Neural crest cell (in vitro differentiated cells): ENCODE measurements at places on chromosomes 6 and 20.
A peak's percentile ranks its signal among the peaks of the same experiment; 100 is the strongest.

DNA sequence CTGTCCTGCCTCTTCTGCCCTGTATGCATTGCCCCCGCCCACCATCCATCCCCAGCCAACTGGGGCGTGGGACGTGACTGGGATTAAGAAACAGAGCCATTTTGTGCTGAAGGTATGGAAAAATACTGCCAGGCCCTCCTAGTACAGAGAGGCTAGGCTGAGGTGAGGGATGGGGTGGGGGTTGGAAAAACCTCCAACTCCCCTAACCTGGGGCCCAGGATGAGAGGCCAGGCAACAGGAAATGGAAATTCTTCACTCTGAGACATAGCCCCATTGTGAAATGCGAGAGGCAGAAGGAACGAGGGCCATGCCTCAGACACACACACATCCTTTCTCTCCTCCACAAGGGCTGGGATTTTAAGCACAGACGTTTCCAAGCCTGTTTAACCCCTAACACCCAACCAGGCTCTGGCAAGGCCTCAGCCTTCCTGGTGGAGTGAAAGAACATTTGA is 19.9 kb downstream of the KCNK5 start:
- DNase-seq: no peak

- no peak for DNase-seq
These were observed 2.9 kb downstream of the TFAP2A start for GRCh38 chr6:10411971-10412460.

GRCh38 chr6:53014063-53014462 is 19.0 kb upstream of the GSTA4 start:
- DNase-seq: no peak

DNA sequence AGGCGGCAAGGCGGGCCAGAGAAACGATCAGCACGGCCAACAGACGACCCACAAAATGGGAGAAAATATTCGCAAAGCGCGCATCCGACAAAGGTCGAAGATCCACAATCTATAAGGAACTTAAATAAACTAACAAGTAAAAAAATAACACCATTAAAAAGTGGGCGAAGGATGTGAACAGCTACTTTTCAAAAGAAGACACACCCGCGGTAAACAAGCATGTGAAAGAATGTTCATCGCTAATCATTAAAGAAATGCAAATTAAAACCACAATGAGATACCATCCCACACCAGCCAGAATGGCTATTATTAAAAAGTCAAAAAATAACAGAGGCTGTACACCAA is 117.8 kb upstream of the SIRPA start:
- no peak for DNase-seq

DNA sequence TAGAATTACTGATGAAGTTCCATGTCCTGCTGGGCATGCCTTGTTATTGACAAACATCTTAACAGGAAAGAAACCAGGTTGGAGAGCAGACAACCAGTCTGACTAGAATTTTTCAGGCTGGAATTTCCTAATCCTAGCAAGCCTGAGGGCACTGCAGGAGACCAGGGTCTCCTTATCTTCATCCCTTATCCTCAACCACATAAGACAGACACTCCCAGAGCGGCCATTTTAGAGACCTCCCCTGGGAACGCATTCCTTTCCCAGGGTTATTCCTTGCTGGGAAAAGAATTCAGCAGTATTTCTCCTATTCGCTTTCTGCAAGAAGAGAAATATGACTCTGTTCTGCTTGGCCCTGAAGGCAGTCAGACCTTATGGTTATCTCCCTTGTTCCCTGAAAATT is 803.7 kb downstream of the GRIK2 start:
- no peak for DNase-seq

DNA sequence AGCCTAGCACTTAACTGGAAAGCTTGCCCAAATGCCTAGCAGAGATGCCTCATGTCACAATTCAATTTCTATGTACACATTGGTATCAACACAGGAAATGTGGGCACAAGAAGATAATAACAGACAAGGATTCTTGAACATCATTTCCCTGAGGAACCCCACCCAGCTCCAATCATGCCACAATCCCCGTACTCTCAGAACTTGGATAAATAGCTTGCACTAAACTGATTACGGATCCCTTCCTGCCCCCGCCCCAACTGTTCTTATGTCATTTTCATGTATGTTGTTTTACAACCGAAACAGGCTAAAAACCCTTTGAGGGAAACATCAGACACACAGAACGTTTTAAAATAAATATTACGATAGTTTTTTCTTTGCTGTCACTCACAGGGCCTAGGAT is 87.1 kb downstream of the BACH2 start:
- no peak for DNase-seq

- DNase-seq: no peak
These were observed 346 bp upstream of the SLC44A4 start for GRCh38 chr6:31879143-31879542.

DNA sequence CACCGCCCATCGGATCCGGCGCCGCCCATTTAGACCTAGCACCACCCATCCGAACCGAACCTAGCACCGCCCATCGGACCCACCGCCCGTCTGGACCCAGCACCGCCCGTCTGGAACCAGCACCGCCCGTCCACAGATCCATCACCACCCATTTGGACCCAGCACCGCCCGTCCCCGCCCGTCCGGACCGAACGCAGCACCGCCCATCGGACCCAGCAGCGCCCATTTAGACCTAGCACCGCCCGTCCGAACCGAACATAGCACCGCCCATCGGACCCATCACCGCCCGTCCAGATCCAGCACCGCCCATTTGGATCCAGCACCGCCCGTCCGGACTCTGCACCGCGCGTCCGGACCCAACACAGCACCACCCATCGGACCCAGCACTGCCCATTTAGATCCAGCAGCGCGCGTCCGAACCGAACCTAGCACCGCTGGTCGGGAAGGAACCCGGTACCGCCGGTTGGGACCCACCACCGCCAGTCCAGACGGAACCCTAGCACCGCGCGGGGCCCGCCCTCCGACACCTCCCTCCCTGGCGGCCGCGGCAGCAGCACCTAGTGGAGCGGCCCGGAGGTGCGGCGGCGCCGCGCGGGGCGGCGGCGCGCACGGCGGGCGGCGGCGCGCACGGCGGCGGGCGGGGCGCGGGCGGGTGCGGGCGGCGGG is 348 bp upstream of the AFDN start:
- peak; percentile 50 for DNase-seq

GRCh38 chr6:39804466-39805065 is 12.4 kb downstream of the DAAM2 start:
- DNase-seq: no peak
